NCI-H510A (cell line): ENCODE measurements at places on chromosomes 16 and 17.

DNA sequence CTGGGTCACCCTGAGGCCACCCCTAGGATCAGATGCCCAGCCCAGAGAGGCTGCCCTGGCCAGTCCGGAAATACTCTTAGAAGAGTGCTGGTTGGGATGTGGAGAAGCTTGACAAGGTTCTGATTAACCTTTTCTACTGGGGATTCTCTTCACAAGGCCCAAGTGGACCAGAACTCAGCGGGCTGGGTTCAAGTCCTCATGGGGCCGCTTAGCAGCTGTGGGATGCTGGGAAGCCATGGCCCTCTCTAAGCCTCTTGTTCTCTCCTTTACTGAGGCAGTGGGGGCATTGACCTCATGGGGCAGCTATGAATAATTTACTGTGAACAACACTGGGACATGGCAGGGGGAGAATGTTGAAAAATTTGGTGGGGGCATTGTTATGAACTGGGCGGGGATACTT, 92.8 kb downstream of the CYLD start:
- no peak for DNase-seq

GRCh38 chr16:705431-706188, at the start of gene FBXL16:
FBXL16 (minus strand) TSS chr16:705801; CDS start chr16:697405, 8,396 bp downstream.
- DNase-seq = peak; percentile 41

GRCh38 chr17:75854881-75855309, 240 bp downstream of the WBP2 start:
- no peak for DNase-seq

DNA sequence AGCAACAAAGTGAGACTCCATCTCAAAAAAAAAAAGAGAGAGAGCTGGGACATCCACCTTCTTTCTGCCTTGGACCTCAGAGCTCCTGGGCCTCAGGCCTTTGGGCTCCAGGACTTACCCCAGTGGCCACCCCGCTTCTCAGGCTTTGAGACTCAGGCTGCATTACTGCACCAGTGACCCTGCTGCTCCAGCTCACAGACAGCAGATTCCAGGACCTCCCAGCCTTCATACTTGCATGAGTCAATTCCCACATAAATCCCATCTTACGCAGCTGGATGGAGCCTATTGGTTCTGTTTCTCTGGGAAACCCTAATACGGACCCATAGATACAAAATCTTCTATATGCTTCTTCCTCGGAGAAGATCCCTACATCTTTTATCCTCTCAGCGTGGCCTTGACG, 2.1 kb upstream of the CEP295NL start:
- DNase-seq = no peak

GRCh38 chr17:18004345-18004744, 31.7 kb downstream of the DRC3 start:
- peak; percentile 62 for DNase-seq

DNA sequence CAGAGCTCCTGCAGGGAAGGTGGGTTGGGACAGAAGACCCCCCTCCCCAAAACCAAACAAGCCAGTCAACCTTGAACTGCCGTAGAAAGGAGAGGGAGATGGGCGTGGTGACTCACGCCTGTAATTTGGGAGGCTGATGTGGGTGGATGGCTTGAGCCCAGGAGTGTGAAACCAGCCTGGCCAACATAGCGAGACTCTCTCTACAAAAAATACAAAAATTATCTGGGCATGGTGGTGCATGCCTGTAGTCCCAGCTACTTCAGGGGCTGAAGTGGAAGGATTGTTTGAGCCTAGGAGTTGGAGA, 42.1 kb downstream of the NT5M start:
- no peak for DNase-seq
